Ammon's horn (tissue), 1 donor: ENCODE measurements at places on chromosomes 6 and 20.
A peak's percentile ranks its signal among the peaks of the same experiment; 100 is the strongest.

DNA sequence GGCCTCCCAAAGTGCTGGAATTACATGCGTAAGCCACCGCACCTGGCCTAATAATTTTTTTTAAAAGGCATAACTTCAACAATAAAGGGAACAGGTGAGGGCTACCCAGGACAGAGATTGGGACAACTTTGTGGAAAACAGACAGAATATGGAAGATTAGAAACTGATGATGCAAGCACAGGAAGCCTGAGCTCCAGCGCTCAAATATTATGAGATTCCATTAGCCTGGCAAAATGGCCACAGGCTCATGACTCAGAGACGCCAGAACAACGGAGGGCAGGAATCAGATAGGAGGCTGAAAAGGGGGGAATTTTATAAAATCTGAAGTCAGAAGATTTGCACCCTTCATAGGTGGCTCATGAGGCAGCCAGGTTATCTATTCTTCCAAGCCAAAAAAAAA, 103.1 kb upstream of the MRPS10 start:
- no peak for DNase-seq

- DNase-seq = no peak
Measured at GRCh38 chr6:150894191-150894744, 28.8 kb downstream of the MTHFD1L start.

DNA sequence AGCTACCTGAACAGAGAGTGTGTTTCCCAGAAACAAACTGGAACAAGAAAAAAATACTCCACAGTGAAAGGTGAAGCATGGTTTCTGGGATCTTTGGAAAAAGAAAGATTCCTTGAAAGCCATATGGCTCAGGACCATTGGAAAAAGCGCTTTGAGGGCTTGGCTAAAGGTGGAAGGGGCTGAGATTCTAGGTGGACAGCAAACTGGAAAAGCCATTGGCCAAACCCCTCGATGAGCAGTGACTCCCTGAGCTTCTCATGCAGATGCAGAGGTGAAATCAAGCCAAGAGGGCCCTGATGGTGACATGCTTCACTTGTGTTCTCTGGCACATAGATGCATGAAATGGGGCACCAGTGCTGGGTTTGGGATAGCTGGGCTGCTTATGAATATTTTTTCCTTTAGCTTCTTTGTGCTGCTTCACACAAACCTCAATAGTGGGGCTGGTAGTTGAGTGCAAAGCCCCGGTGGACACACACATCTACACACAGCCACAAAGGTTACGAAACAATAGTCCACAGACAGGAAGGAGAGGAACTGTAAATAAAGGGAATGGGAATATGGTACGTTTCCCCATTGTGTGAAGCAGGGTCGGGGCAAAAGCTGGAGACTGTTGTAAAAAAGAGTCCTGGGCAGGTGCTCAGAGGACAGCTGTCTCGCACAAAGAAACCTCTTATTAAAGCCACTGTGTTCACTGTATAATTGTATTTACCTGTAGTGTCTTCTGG, 117.8 kb downstream of the FOXA2 start:
- DNase-seq = no peak

DNA sequence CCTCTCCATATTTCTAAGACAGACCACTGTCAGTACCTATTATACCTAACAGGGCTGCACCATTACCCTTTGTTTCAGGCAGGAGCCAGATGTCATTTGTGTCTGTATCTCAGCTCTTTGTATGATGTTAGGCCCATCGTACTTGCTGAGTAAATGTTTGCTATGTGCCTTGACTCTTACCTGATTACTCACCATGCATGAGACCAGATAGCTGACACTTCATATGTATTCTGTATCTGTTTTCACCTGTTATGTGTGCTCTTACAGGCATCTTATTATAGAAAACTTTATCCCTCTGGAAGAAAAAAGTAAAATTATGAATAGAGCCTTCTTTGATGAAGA, 31.7 kb upstream of the ASXL1 start:
- DNase-seq = no peak

DNA sequence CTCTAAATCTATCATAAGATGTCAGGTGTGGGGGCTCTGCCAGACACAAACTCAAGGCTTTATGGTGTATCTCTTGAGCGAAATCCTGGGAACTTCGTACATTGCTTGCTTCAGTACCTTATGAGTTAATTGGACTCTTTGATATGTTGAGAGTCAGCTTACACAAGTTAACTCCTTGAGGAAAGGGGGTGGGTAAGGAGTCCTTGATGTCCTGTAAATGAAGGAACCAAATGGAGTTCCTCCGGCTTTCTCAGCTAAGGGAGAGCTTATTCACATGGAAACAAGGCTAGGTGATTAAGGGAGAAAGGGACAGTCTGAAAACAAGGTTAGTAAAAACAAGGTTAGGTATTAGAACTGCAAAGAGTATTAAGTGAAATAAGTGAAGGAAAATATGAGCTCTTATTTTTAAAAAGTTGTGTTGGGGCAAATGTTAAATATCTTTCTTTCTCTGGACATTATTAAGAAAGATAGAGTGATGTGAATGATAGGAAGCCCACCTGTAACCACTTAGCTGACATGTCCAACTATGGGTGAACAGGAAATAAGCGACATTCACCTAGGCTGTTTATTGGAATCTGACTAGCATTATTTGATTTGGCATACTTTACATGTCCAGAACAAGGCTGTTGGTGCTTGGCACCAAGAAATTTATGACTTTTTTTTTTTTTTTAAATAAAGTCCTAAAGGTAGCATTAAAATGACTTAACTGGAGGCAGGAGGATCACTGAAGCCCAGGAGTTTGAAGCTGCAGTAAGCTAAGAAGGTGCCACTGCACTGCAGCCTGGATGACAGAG, 26.5 kb downstream of the GTF2H5 start:
- no peak for DNase-seq

DNA sequence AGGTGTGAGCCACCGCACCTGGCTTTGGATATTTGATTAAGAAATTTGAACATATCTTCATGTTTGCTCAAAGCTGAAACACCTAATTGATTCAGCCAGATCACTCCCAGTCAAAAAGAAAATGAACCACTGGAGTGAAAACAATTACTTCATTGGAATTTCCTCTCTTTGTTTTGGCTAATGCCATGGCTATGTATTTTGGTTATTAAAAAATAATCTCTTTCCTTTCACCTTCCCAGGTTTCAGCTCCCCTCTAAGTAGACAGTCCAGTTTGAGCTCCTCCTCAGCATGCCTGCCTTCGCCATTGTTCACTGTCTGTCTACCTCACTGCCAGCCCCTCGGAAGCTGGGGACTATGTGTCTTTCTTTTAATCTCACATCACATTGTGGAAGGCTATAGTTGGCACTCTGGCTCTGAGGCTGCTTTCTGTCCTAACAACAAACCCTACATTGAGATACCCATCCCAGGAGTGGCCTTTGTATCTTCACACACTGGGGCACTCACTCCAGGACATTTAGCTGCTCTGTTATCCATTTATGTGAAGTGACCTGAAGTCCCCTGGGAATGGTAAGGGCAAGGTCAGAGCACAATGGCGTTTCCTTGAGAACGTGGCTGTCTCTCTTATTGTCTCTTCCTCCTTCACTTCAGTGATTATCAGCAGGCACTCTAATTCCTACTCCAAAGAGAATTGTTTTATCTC, 764.0 kb upstream of the CITED2 start:
- no peak for DNase-seq

DNA sequence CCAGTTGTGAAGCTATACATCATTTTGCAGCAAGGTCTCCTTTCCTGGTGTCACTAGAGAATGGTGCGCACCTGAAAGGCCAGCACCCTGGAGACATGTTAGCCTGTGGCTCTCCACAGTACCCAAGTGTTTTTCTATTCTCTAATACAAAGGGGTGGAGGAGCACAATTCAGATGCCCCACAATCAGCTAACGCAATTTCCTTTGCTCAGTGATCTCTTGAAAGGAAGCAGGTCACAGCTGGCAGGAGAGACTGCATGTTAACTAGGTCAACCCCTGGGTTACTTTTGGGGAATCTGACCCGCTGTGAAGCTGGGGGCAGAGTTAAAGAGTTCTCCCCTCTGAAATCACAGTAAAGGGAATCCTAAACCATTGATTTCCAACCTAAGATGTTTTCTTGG, 92.5 kb downstream of the B3GAT2 start:
- DNase-seq = no peak

GRCh38 chr6:116476002-116476678, 15.0 kb downstream of the CALHM6 start:
- DNase-seq = no peak

GRCh38 chr6:4941782-4942672, 61.8 kb downstream of the RPP40 start:
- peak; percentile 21 for DNase-seq

- DNase-seq = peak; percentile 56
Measured at GRCh38 chr20:34525709-34526416, 9.6 kb downstream of the DYNLRB1 start.

DNA sequence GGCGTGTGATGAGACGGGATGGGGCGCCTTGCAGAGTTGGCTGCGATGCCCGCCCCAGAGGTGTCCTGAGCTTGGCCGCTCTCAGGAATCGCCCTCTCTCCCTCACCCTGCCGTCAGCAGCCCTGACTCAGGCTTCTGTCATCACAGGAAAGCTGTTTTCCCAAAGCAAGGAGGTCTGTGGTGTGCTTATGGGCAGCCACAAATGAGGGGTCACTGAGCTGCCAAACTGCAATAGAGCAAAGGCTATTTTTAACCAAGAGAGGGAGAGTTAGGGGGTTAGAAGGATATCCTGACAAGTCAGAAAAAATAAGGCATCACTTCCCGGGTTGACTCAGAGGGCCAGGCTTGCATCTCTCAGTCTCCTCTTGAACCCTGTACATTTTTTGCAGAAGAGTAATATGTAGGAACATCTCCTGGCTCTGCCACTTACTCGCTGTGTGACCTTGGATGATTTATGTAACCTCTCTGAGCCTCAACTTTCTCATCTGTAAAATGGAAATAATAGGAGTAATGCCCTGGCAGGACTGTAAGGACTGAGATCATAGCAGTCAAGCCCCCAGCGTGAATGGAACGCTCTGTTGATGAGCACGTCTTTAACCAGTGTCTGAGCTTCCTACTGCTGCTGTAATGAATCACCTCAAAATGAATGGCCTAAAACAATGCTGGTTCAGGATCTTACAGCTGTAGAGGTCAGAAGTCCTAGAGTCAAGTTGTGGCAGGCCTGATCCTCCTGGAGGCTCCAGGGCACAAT, 181.9 kb downstream of the NFATC2 start:
- no peak for DNase-seq

DNA sequence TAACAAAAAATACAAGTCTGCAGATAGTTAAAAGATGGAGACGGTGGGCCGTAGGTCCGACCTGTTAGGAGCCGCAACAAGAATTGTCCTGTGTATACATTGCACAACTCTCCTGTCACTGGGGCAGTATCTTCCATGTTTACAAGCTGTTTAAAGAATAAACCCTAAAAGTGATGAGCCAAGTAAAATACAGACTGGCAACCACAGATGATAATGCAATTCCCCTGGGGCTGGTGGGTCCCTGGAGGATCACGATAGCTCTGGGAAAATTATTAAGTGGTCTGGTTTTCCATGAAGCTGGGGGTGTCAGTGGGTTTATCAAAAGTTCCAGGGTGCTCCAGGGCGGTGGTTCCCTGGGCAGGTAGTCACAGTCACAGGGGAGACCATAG, 8.1 kb upstream of the FAM50B start:
- DNase-seq = no peak

DNA sequence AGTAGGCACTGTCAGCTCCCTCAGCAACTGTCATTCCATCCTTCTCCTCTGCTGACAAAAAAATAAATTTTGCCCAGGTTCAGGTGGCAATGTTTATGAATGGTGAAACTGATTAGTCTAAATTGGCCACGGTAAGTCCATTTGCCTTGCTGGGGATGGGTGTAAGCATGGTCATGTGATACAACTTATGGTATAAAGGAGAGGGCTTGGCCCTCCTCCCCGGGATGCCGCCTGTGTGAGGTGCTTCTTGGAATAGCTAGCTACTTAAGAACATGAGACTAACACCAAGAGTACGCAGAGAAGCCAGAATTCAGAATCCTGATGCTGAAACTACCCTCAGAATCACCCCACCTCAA, 94.4 kb upstream of the MAP7 start:
- no peak for DNase-seq

DNA sequence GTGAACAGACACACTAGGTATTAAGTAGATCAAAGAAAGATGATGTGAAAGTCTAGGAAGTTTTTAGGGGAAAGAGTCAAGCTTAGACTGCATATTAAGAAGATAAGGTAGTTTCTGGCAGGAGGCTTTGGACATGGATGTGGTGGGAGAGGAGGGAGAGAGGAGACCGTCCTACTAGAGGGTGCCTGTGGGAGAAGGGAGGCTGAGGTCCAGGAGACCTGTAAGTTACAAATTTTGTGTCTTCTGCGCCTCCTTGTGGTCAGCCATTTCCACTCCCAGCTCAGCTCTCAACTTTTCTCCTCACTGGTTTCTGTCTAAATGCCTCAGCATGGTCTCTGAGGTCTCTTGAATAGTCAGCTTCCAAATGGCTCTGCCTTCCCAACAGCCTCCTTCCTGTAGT, 193.5 kb downstream of the UNC5CL start:
- DNase-seq = peak; percentile 11

GRCh38 chr6:108666656-108667260, 106.0 kb downstream of the FOXO3 start:
- DNase-seq = no peak

- DNase-seq = no peak
Measured at GRCh38 chr20:31842471-31843157, 2.8 kb downstream of the FOXS1 start.
